ENCODE measurements at places on chromosomes 12 and 14.

GRCh38 chr12:15152868-15153267 is 68.3 kb downstream of the RERG start:
- DNase-seq, result no peak

DNA sequence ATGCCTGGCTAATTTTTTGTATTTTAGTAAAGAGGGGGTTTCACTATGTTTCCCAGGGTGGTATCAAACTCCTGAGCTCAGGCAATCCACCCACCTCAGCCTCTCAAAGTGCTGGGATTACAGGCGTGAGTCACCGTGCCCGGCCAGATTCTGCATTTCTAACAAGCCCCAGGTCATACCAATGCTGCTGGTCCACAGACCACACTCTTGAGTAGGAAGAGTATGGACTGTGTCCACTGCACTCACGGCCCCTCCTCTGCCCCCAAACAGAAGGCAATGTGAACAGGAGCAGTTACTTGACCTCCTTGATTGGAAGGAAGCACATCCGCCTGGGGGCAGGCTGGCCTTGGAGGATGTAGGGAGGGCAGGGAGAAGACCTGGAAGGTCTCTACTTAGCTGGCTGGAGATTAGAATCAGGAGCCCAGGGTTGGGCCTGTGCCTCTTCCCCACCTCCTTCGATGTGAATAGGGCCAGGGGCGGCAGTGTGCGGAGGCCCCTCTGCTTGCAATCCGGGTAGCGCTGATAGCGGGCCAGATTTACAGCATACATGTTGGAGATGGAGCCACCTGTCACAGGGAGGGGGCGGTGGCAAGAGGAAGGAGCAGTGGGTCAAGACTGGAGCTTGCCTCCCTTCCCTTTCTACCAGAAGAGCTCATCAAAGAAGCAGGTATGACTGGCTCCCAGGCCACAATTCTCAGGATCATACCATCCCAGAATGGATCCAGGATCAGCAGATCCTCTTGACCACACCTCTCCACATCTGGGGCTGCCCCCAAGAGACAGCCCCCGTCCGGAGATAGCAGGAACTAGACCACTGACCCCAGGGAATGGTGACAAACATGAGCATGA is 9.4 kb upstream of the ZNF740 start:
- no peak for DNase-seq

DNA sequence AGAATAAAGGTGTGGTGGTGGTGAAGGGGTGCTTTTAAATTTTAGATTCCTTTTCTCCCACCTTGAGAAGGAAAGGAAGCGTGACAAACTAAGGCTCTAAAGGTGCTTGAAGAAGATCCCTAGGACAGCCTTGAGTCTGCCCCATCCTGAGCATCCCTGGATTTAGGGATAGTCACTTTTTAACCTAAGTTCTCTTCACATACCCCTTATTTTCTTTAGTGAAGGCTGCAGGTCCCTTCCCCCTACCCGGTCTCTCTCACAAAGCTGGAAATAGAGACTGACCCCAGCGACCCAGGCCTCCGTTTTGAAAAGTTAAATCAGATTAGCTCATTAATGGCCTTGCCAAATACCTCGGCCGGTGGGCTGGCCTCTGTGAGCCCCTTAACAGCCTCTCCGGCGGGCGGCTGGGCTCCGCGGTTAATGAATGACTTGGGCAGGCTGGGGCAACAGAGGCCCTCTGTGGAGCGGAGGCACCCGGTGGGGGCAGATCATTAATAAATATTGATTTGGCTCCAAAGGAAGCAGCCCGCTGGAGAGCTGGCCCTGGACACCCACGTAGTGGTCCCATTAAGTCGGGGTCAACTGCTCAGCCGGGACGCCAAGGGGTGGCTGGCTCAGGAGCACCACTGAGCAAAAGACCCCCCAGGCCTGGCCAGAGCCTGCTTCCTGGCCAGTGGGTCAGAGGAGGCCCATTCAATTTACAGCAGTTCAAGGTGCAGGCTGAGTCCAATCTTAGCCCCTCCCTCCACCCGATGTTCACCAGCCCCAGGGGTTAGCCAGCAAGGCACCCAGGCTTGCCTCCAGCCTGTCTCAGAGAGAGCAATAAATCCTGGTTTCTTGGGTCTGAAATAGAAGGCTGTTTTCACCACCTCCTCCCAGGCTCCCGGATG is 31.8 kb downstream of the PAH start:
- no peak for DNase-seq

GRCh38 chr12:119258149-119258548 is 76.4 kb upstream of the CCDC60 start:
- DNase-seq, result no peak

- DNase-seq, result peak; percentile 72
Measured at GRCh38 chr14:93207468-93208308, 632 bp downstream of the UBR7 start.

- no peak for DNase-seq
Measured at GRCh38 chr12:60172266-60173211, 576.7 kb downstream of the SLC16A7 start.

GRCh38 chr14:72851635-72852034 is 42.3 kb downstream of the DPF3 start:
- peak; percentile 24 for DNase-seq

- DNase-seq, result peak; percentile 4
Measured at GRCh38 chr14:74459289-74459946, 33.4 kb upstream of the SYNDIG1L start.

DNA sequence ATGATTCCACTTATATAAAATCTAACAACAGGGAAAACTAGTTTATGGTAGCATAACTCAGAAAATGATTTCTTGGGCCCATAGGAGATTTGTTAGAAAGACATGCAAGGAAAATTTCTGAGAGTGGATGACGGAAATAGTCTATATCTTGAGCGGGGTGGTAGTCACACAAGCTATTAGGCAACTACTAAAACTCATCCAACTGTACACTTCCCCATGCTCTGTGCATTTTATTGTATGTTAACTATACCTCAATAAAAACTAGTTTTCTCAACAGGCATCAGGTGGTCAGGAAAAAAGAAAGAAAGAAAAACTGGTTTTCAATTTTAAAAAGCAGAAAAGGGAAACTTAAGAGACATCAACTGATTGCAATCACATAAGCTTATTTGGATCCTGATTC is 9.9 kb downstream of the SLC5A8 start:
- DNase-seq, result no peak

GRCh38 chr12:3869433-3869832 is 3.8 kb downstream of the PARP11 start:
- DNase-seq, result no peak

DNA sequence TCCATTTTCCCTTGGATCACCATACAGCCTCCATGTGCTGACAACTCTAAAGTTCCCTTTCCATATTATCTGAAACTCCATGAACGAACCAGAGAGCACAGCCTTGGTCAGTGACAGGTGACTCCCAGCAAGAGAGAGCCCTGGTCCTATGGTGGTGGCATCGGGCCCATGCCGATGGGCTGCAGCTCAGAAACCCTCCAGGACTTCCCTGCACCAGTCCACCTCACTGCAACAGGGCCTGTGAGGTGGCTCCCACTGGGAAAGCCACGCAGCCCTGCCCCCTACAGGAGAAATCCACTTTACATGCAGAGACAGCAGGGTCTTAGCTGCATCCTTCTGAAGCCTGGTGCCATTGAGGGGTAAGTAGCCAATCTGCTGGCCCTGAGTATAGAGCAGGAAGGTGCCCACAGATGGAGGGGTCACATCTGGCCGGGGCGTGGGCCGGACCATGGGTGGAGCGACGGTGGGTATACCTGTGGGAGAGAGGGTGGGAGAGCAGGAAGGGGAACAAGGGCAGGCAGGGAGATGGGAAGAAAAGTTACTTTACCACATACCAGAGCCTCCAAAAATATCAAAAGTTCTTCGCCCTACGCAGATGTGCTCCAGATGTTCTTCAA is 24.7 kb downstream of the RTRAF start:
- no peak for DNase-seq

DNA sequence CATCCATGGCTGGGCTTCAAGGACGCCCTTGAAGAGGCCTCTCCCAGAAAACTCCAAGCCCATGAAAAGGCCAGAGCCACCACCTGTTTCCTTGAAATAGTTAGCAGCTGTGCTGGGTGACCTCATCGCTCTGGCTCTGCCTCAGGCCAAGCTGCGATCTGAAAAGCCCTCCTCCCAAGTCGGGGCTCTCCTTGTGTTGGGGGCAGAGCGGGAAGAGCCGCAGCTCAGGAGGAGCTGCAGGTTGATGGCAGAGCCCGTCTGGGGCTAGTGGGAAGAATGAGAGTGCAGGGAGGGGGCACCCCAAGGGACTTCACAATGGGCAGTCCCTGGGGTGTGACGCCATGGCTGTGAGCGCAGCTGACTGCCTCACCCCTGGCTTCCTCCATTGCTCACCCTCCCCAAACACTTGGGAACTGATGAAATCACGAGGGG is 50.0 kb upstream of the STON2 start:
- DNase-seq, result no peak

DNA sequence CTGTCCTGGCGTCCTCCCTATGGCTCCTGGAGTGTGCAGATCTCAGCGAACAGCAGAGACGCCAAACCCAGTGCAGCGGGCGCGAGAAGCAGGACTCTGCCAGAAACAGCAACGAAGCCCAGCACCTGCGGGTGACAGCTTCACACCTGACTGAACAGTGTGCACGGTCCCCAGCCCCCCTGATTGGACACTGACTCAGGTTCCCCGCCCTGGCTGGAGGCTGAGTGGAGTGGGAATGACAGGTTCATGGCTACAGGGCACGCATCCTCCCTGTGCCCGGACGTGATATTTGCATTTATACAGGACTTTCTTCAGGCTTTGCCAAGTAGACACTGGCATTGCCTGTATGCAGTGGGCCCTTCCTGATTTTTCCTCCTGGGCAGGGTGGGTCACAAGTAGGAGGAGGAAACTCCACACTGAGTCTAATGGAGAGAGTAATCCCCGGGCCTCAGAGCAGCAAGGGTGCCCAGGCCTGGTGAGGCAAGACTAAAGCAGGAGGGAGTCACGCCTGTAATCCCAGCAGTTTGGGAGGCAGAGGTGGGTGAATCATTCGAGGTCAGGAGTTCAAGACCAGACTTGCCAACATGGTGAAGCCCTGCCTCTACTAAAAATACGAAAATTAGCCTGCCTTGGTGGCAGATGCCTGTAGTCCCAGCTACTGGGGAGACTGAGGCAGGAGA is 71.6 kb downstream of the ASCL4 start:
- no peak for DNase-seq

DNA sequence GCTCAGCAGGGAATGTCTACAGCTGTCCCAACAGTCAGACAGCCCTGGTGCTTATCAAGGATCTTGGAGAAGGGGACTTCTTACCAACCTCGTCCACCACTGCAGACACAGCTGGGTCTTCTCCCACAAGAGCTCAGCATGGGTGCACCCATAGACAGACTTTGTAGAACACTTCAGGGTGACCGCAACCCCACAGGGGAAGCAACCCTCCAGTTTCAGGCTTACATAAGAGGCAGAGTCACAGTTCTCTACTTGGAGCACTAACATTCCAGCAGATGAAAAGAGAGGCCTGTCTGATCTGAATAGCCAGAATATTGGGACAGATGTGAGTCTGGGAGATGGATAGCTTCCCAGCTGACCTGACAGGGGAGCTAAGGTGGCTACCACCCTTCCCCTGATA is 3.5 kb upstream of the CLEC1A start:
- DNase-seq, result no peak

DNA sequence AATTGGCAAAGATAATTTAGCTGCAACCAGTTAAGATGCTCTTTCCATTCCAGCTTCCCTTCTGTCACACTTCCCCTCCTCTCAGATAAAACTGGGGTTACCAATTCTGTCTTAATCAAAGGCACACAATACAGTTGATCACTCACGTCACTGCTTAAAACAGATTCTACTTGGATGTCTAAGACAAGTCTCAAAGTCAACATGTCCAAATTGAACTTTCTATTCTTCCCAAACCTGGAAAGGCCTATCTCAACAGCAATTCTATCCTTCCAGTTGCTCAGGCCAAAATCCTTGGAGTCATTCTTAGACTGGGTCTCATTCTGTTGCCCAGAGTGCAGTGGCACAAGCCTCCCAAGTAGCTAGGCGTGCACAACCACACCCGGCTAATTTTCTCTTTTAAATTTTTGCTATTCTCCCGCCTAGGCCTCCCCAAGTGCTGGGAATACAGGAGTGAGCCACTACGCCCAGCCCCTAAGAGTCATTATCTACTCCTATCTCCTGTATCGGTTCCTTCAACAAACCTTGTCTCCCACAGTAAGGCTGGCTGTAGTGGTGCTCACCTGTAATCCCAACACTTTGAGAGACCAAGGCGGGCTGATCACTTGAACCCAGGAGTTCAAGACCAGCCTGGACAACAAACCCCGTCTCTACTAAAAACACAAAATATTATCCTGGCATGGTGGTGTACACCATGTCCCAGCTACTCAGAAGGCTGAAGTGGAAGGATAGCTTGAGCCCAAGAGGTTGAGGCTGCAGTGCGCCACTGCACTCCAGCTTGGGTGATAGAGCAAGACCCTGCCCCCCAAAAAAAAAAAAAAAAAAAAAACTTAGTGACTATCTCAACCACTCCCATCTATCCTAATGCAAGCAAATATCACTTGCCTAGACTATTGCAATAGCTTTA is 4.7 kb downstream of the RPS29 start:
- no peak for DNase-seq

DNA sequence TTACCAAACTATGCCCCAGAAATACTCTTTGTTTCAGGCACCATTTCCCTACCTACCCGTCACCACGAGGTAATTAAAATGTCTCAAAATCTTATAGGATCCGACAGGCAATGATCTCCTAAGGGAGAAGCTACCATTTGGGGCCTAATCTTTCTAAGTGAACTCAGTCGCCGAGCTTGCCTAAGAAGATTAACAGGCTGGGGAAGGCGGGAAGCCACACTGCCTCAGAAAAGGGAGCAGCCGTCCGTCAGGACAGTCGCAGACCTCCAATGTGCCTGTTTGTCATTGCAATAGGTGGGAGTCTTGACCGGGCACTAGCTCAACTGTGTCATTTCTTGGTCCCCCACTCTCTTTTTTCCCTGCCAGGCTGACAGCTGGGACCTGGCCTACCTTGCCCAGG is 4.6 kb downstream of the TTC7B start:
- no peak for DNase-seq

- no peak for DNase-seq
Measured at GRCh38 chr14:61460718-61461611, 139.6 kb downstream of the PRKCH start.

GRCh38 chr14:23513818-23514643 is 37.5 kb downstream of the ZFHX2 start:
- no peak for DNase-seq
